ENCODE measurements at places on chromosomes 4 and X.
A peak's percentile ranks its signal among the peaks of the same experiment; 100 is the strongest.

GRCh38 chrX:24154490-24155034 lies 5.0 kb downstream of the ZFX start:
- DNase-seq, result no peak

GRCh38 chrX:122078079-122078478 lies 1030.7 kb downstream of the GLUD2 start:
- DNase-seq, result no peak

DNA sequence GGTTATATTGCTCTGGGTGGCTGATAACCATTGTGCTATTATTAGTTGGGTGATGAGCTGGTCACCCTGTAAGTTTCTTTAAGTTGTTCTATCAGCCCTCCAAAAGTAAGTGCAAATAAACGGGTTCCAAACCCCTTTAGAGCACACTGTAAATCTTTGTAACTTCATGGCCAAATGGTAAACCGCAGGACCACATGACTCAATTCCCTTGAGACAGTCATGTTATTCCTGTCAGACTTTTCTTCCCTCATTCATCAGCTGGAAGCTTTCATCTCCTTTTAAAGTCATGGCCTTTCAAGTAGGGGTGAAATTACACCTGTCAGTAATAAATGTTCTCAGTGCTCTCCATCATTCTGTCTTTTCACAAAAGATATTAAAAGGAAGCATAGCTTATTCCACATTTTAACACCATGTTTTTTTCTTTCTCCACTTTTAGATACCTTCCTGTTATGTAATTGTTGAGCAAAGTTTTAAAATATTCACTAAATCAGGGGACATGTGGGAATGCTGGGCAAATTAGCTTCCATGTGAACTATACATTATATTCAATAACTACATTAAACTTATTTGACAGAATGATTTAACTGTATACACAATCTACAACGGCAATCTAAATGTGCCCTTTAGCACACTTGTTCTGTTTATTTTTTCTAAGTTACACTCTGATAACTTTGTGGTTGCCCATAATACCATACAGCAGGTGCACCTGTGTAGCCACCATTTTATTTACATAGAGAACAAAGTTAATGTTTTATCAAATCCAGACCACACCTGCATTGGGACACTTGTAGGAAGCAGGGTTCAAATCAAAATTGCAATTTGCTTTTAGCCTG lies 275.5 kb downstream of the CFAP299 start:
- DNase-seq, result peak; percentile 8

DNA sequence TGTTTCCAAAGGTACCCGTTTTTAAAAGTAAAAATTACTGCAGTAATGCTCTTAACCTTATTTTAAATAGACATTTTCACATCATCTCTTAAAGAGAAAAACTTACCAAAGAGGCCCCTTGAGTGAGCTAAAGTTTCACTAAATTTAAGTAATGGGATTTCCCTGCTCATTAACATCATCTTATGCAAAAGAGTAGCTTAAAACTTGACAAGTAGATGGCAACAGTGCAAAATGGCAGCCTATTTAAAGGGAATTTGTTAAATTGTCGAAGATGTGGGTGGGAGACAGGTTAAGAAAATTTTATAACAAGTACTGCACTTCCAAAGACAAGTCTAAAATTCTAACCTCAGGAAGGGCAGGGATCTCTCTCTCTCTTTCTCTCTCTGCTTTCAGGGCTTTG lies 271.7 kb upstream of the LDB2 start:
- DNase-seq, result no peak

- DNase-seq, result no peak
Measured at GRCh38 chrX:18970465-18970864, 13.4 kb downstream of the PHKA2 start.

DNA sequence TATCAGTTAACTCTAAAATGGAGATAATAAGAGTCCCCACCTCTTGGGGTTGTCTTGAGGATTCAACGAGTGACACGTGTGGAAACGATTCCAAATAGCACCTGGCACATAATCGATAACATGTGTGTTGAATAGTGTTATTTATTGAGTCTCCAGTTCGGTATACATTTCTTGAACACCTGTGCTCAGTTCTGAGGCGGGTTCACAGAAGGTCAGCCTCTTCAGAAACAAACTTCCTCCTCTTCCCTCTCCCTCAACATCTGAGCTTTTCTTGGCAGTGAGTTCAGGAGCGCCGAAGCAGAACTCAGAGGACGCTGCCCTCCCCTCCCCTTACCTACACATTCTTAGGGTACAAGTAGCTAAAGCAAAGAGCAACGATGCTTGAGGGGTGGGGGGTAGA lies 934 bp downstream of the PDHA1 start:
- DNase-seq, result no peak

DNA sequence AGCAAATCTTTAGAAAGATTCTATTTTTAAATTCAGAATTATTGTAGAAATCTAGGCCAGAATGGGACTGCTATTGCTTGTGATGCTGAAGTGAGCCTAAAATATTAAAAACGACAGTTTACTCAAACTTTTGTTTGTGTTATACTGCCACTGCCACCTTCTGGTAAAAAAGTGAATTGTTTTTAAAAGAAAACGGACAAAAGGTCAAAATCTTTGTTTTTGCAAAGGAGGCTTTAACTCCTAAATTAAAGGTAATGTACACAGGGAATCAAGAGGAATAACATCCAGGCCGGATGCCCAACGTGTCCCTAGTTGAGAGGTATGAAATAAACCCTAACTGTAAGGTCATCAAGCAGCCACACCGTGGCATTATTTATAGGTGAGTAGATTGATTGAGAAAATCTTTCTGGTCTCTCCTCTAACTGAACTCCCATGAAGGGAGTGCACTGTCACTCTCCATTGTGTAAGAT lies 338.3 kb upstream of the GALNT7 start:
- no peak for DNase-seq

GRCh38 chrX:28888416-28888815 lies 301.2 kb downstream of the IL1RAPL1 start:
- DNase-seq, result no peak

DNA sequence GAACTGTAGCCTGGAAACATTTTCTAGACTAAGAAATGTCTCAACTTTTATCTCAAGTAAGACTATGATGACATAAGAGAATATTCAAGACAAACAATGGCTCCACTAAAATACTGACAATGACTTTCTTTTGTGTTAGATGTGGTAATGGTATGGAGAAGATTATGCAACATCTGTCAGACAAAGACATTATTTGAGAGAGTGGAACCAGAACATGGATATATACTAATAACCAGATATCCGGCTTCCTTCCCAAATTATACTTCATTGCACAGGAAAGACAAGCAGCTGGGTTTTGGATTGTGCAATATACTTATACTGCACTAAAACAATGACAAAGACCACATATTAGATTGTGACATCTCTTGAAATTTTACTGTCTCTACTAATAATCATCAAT lies 290.8 kb upstream of the GIMD1 start:
- no peak for DNase-seq

DNA sequence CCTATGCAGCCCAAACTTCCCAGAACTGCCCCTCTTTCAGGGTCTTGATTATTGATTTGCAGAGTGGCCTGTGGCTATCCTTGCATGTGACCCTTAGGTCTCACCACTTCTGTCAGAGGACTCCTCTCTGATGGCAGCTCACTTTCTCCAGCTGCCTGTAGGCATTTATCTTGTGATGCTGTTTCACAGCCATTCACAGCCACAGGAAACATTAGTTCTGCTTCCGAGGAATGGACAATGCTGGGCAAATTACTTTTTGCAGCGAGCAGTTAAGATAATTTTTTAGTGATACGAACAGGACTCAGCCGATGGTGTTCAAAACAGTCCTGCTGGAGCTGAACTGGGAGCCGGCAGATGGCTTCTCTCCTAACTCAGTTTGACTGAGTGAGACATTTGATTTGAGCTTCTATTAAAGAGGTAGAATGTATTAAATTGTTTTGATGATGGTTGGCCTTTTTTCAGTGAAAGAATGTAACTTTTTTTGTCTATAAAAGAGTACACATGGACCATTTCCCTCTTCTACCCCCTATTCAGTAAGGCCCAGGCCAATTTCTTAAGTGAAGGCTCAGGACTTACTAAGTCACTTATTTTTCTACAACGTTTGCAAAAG lies 58.4 kb upstream of the TMEM150C start:
- no peak for DNase-seq

DNA sequence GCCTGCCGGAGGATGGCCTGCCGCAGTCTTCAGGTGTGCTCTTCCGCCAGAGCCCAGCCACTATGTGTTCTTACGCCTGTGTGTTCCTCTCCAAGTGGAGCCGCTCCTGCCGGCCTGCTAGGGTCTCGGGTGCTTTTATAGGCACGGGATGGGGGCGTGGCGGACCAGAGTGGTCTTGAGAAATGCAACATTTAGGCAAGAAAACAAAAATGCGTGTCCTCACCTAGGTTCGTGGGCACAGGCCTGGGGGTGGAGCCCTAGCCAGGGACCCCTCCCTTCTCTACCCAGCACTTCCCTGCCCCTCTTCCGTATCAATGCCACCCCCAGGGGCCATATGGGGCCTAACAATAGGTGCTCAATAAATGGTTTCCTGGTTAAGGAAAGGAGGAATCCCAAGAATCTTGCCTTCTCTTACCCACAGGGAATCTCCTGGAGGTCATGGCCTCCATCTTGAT lies 34.4 kb upstream of the LRBA start:
- DNase-seq, result no peak

DNA sequence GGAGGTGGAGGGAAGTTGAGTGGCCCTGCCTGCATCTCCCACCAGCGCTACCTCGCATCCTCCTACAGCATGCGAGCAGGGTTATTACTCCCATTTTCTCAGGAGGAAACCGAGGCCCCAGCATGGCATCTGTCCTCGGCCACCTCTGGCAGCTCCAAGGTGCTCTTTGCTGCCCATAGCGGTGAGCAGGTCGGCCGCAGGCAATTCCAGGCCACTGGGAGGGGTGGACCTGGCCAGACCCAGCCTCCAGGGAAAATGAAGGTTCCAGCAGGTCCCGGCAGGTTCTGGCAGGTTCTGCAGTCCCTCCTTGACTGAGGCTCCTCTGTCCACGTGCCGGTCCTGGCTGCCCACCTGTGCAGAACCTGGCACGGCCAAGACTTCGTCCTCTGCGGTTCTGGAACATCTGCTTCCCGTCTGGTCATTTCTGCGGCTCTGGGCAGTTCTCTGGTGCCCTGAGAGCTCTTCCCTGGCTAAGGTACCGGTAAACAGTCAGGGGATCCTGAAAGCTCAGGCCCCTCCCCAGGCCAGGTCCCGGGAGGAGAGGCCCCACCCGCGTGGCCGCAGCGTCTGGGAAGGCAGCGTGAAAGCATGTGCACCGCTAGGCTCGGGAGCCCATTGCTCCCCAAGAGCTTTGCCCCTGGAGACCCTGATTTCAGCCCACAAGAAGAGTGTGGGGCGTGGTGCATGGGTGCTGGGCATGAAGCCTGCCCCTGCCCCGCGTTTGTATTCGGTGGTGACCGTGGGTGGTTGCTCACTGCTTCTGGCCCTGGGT lies 112.0 kb upstream of the ADRA2C start:
- DNase-seq, result no peak

DNA sequence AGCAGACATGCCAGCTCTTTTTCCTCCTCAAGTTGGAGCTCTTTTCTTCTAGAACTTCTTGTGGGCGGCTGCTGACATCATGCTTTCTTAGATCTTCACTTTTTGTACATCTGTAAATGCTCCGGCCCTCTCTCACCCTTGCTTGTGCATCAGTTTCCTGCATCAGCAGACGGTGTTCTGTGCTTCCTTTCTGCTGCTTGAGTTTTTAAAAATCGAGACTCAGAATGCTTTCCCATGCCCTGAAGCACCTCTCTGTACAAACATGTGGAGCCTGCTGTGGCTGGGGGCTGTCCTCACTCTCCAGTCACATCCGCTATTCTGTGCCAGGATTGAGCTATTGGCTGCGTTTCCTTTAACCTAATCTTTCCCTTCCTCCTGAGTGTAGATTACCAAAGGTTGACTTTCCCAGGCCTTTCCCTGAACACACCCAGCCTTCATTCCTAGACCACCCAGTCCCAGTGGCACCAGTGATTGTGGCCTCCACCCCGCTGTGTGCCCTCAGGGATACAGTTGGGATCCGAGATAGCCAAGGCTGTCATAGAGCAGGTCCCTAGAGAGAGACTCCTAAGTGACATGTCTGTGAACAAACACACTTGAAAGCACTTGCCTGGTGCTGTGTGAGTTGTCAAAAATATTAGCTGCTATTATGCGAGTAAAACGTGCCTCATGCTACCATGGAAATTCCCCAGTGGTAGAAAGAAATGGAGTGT lies 41.9 kb downstream of the TNIP2 start:
- no peak for DNase-seq

Data from AG09319 (cell line).